ENCODE measurements at places on chromosomes 2 and 18.

DNA sequence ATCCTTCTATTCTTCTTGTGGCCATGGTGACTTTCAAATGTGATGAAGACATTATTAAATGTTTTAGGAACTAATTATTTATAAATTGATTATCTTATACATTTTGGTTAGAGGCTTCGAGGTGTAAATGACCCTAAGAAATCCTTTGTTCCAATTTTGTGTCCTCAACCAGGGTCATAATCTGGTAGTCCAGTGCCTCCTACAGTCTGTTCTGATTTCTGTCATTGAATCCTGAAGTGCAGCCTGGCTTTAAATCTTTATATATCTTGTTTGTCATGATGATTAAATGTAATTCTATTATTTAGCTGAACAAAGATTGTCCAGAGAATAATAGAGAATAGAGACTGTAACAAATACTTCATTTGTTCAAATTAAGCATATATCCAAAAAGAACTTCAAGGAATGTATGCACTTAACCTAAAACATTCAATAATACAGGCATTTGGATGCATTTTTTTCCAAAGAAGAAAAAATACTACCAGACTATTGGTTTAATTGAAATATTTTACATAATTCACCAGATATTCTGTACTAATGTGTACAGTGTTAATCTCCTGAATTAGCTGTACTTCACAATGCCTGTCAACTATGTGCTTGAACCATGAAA, 89.8 kb downstream of the PRPF40A start:
- DNase-seq: no peak

DNA sequence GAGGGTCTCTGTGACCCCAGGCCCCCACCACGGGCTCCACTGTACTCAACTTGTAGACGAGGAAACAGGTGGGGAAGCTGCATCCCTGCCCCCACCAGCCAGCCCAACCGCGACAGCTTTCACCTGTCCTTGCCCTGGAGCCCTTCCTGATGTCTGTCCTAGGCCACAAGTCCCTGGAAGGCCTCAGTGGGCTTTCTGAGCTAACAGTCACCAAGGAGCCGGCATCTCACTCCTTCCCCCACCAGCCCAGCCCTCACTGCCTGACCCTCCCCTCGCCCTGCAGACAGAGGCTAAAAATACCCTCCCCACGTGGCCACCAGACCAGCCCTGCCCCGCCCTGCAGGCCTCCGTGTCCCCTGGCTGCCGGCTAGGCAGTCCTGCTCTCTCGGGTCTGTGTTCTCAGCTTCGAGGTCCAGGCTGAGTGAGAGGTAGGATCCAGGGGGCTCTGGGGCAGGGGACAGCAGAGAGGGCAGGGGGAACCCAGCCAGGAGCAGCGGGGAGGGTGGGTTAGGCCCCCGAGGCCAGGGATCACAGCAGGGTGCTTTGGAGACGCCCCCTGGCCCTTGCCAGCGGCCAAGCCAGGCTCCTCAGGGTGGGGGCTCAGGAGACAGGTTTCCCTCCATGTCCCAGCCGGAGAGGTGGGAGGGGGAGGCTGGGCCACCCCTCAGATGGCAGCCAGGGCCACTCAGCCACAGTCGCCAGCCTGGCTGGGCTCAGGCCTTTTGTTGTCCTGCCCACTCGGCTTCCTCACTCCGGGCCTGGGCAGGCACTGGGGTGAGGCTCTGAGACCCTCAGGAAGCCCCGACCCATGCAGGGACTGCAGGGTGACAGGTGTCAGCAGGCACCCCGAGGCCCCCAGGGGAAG, at the start of gene KLHL30:
TSS of gene KLHL30 (plus strand) at position 338 of the 865 bp plus-strand sequence. CDS start 2,087 bp downstream, outside the sequence.
- DNase-seq: no peak

- DNase-seq: peak; percentile 82
Measured at GRCh38 chr2:95159690-95160449, at the start of gene ZNF514. TSS of gene ZNF514 (minus strand) at chr2:95159848. CDS start at chr2:95153253, 6,595 bp downstream.

DNA sequence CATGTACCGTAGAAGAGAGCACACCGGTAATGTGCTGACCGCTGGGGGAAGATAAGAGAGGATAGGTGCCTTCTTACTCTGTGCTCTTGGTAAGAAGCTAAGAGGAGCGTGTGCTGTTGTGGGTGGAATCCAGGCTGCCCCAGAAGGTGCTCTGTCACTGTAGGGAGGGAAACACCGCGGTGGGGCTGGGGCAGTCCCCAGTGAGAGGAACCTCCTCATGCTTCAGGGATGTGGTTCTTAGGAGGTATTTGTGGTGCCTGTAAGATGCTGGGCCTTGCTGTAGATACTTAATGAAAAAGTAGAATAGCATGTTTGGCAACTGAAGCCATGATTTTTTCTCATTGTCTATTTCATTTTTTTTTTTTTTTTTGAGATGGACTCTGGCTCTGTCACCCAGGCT, 1.1 kb downstream of the COLEC11 start:
- no peak for DNase-seq

- DNase-seq: no peak
Measured at GRCh38 chr2:217223222-217223930, 363.5 kb upstream of the TNP1 start.

GRCh38 chr2:219453671-219454590, 19.3 kb downstream of the SPEG start:
- DNase-seq: peak; percentile 49

DNA sequence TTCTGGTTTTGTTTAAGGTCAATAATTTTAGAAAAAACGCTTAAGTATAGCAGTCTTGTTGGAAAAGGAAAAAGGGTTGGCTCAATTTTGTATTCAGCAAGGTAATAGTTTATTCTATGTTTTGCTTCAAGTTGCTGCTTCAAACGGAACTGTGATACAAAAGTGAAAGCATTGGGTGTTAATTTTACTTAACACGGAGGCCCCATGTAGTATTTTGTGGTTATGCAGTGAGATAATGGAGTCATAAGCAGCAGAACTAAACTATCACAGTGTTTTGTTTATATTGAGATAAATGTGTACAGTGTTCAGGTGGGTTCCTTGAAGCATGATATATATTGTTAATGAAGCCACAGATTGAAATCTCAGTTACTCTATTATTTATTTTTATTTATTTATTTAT, 67.0 kb upstream of the LYPD6B start:
- no peak for DNase-seq

GRCh38 chr2:98811766-98812165, 80.8 kb upstream of the MGAT4A start:
- no peak for DNase-seq

DNA sequence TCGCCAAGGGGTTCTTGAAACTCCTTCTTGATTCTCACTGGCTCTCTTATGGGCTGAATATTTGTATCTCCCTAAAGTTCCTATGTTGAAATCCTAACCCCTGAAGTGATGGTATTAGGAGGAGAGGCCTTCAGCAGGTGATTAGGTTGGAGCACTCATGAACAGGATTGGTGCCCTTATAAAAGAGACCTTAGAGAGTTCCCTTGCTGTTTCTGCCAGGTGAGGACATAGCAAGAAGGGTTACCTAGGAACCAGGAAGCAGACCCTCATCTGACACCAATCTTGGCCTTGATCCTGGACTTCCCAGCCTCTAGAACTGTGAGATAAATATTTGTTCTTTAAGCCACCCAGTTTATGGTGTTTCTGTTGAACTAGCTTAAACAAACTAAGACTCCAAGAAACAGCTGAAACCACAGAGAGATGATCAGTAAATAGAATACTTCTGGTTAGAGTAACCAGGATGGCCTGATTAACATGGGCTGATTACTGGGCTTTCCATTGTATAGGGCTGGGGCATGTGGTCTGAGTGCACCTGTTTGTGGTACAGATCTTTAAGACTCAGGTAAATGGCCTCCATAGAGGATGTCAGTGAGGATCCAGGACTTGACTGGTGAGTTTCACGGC, 7.7 kb upstream of the CDC42EP3 start:
- DNase-seq: no peak

- DNase-seq: no peak
Measured at GRCh38 chr2:128109243-128109642, 18.2 kb downstream of the UGGT1 start.

GRCh38 chr2:9820020-9820973, 23.0 kb upstream of the TAF1B start:
- no peak for DNase-seq

DNA sequence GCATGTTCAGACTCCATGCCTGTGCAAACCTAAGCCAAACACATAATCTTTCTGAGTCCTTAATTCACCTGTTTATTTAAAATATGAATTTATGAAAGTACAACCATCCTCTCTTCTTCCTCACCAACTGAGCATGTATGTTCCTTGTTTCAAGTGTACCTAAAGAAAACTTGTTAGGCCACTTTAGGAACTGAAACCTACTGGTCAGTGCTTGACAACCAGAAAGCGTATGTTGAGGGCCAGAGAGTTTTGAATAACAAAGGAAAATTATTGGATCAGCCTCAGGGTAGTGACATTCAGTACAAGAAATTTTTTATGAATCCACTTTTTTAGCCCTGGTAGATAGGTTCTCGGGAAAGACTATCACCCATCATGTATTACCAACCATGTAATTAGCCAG, 847.6 kb upstream of the CELF4 start:
- DNase-seq: no peak

- DNase-seq: peak; percentile 98
Measured at GRCh38 chr2:88627055-88627855, at the start of gene EIF2AK3. TSS of gene EIF2AK3 (minus strand) at chr2:88627464. CDS start at chr2:88627274, 190 bp downstream.

DNA sequence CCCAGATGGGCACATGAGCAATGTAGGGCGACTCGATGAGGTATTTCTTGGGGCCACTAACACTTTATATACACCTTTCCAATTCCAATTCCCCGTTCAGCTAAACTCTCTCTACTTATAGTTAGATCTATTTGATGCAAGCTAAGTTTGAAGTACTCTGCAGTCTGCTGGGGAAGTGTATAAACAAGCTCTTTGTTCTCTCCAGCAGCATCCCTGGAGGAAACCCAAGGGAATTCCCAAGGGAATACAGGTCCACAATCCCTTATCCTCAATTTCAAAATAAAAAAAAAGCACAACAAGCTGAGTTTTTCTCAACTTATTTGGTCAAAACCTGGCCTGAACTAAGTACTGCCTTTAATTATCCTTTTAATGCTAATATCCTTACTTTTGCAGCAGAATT, 433.3 kb downstream of the NBAS start:
- no peak for DNase-seq

DNA sequence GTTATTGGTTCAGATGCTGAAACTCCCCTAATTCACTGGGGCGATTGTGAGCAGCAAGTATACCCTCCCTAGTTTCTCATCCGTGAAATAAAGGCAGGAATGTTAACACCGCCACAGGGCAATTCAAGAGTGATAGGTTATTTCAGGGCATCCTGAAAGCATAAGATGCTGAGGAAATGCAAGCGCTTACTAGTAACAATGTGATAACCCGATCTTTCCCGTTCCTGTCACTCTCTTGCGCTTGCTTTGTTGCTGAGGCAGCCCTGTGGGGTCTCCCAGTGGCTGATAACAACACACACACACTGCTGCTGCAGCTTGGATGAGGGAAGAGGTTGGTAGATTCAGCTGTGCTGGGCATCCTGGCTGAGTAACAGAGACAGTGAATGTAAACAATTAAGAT, 259.3 kb downstream of the AGPS start:
- DNase-seq: no peak

GRCh38 chr2:188810586-188810985, 163.6 kb upstream of the COL3A1 start:
- no peak for DNase-seq

- no peak for DNase-seq
Measured at GRCh38 chr2:101852824-101853223, 138.9 kb upstream of the IL1R2 start.

DNA sequence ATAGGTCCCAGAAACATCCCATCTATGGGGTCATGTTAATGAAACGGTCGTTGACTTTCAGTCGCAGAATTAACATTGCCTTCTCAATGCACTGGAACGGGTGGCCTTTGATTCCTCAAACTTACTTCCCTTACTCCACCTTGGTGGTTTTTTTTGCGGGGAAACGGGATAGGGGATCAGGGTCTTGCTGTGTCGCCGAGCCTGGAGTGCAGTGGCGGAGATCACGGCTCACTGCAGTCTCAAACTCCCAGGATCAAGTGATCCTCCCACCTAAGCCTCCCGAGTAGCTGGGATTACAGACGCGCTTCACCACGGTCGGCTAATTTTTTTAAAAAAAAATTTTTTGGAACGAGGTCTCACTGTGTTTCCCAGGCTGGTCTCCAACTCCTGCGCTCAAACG, 754 bp downstream of the ATG16L1 start:
- no peak for DNase-seq

- DNase-seq: no peak
Measured at GRCh38 chr2:203399031-203399430, 70.8 kb downstream of the ABI2 start.

DNA sequence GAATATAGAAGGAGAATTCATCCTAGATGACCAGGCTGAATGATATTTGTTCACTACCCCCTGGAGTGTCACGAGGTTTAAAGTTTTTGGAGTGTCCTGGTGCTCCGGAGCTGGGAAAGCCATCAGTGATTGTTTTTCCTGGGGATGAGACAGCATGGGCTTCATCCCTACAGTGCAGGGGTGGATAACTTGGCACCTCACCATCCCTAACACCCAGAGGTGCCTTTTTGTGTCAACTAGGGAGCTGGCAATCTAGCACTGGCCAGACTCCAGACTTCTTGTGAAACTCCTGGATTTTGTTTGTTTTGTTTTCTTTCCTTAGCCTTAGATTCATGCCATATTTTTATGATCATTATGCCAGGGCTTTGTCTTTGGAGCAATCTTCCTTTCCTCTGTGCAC, 164.8 kb downstream of the PRKCE start:
- DNase-seq: no peak

- DNase-seq: no peak
Measured at GRCh38 chr2:100563407-100564247, 834 bp downstream of the PDCL3 start.

DNA sequence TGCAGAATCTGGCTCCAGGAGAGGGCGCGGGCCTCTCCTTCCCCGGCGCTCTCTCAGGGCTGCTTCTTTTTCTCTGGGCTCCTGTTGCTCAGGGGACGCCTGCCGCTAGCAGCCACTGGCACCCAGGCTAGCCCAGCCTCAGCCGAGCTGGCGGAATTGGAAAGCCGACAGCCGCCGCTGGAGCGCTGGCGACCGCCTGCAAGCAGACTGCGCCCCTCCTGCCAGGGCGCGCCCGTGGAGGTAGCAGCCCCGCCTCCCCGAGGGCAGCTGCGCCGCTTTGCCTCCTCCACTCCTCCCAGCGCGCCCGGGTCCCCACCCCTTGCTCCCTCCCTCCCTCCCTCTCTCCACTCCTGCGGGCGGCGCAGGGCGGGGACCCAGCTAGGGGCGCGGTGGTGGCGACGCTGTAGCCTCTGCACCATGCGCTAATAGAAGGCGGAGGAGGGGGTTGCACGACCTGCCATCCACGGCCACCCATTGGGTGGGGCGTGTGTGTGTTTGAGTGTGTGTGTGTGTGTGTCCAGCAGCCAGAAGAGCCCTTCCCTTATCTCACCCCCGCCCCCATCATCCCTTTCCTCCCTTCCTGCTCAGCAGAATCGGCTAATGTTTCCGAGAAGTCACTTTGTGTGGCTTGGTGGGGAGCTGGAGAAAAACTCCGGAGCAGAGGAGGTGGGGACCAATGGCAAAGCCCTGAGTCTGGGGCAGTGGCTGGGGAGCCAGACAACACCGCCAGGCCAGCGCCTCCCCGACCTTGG, at the start of gene SCN9A:
TSS of gene SCN9A (minus strand) at position 209 of the 752 bp plus-strand sequence. CDS start 64,188 bp downstream, outside the sequence.
- DNase-seq: peak; percentile 91

GRCh38 chr2:125041846-125042245, 1016.8 kb downstream of the CNTNAP5 start:
- no peak for DNase-seq

GRCh38 chr2:176104316-176105077, 2.6 kb upstream of the HOXD11 start:
- no peak for DNase-seq

- DNase-seq: no peak
Measured at GRCh38 chr2:220114443-220114842, 487.0 kb downstream of the SLC4A3 start.

All from ecto neural progenitor cell (in vitro differentiated cells).